Amniotic stem cell (primary cell): ENCODE measurements at places on chromosomes 7 and 10.
A peak's percentile ranks its signal among the peaks of the same experiment; 100 is the strongest.

DNA sequence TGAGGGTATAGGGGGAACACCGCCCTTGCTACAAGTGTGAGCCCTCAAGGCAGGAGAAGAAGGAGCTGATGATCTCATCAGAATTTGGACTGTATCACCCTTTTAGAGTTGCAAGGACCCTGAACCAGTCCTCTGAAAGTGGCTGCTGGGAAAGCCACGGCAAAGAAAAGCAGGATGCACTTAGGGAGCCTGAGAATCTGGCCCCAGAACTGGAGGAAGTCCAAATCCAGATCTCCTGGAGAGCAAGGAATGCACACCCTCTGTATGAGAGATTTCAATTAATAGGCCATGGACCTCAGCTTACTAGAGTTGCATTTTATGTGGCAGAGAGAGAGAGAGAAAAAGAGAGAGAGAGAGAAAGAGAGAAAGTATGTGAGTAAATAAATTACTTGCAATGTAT lies 662.9 kb downstream of the CCSER2 start:
- no peak for DNase-seq

DNA sequence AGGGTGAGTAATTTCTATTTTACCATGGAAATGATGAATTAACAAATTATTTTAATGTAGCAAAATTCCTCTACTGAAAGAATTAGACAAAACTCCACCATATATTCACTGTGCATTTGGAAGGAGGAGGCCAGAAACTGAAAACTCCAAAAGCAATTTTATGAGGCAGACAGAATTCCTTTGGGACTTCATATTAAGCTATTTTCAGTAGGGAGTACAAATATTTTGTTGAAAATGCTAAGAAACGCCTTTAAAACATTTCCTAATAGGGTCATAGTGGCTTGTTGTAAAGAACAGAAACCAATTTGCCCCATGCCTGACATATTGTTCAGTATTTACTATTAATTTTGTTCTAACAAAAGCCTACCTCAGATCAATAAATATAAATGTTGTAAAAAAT lies 117.8 kb downstream of the TES start:
- DNase-seq = no peak

DNA sequence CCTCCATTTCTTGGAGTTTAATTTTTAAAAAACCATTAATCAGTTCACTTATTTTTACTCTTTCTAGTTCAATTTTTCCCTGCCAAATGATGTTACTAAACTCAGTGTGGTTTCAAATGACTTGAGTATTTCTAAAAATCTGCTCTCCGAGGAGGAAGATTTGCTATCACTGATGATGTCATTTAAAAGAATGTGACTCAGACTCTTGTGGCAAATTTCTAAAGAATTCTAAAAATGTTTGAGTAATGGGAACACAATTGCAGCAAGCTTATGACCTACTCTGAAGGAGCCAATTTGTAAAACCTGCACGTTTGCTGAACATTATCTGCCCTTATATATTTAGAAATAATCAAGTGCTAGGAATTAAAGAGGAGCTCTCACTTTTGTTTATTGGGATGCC lies 88.6 kb downstream of the SPAG6 start:
- DNase-seq = peak; percentile 64

DNA sequence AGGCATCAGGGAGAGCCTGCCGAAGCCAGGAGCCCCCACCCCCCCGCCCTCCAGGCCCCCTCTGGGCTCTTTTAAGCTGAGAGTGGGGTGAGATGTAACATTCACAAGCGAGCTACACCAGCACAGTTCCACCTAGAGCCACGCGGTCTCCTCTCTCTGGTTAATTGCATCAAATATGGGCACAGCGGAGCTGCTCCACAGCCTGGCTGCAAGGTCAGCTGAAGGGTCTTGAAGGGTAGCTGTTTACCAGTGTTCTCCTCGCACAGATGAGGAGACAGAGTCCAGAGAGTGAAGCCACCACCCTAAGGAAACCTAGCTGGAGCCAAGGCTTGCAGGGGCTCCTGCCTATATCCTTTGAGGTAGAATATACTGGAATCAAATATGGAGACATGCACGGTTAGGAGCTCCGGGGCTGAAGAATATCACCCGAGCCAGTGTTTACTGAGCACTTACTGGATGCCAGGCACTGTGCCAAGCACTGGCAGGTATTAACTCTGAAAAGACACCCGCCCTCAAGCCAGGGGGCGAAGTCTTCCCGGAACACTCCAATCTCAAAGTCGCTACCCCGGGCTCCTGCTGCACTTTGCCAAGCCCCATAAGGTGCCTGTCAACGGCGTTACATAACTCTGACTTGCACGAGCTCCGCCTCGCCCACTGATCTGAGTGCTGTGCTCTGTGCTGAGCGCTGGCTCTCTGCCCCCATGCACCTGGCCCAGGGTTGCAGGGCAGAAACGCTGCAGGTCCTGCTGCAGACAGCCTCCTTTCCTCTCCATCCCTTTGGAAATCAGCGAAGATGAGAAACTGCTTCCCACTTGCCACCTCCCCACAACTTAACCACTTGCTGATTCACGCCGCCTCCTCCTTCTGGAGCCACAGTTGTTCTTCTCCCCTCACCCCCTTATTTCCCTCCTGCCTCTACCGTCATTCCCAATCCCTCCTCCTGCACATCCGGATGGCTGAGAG lies 5.4 kb downstream of the CHST15 start:
- no peak for DNase-seq

- DNase-seq = no peak
These were observed 49.0 kb upstream of the GRID1 start for GRCh38 chr10:86415583-86415982.
